GM23338 (cell line): ENCODE measurements at places on chromosomes 6 and 20.

DNA sequence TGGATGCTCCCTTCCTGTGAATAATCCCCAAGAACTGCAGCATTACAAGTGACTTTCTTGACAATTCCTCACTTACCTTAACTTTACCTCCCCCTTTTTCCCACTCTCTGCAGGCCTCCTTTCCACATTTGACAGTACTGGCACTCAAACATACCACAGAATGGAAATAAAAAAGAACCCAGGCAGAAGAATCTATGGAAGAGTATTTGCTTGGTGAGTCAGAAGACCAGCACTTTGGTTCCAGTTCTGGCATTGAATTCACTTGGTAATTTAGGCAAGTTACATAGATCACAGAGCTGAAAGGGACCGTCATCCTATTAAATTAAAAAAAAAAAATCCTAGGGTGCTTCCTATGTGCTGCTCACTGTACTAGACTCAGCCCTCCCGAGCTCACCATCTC is 55.0 kb downstream of the BTBD9 start:
- DNase-seq, result no peak

- no peak for DNase-seq
Measured at GRCh38 chr20:25291432-25292133, 43.7 kb downstream of the PYGB start.

GRCh38 chr6:166926748-166927147 is 29.6 kb downstream of the RNASET2 start:
- DNase-seq, result no peak

DNA sequence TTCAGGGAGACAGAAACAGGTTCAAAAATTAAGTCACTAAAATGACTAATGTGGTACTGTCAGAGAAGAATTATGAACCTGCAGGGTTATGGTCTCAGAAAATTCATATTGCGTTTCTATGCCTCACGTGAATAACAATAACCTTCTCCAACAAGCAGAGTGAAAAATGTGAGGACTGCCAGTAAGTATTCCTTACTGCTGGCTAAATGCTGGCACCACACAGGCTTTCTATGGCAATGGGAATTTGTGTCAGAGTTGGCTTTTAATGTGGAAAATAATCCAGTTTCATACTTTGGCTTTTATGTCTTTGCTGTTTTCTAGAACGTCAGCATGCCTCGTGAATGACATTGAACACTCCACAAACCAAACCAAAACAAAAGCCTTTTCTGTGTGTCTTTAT is 656.0 kb downstream of the KIF16B start:
- no peak for DNase-seq

- no peak for DNase-seq
Measured at GRCh38 chr20:46001498-46001897, 7.2 kb upstream of the MMP9 start.

- DNase-seq, result no peak
Measured at GRCh38 chr6:151060096-151060765, 179.5 kb upstream of the AKAP12 start.
